ENCODE measurements at places on chromosomes 1 and 21.

GRCh38 chr21:33197496-33197895 lies 32.2 kb upstream of the IFNAR2 start:
- DNase-seq = no peak

DNA sequence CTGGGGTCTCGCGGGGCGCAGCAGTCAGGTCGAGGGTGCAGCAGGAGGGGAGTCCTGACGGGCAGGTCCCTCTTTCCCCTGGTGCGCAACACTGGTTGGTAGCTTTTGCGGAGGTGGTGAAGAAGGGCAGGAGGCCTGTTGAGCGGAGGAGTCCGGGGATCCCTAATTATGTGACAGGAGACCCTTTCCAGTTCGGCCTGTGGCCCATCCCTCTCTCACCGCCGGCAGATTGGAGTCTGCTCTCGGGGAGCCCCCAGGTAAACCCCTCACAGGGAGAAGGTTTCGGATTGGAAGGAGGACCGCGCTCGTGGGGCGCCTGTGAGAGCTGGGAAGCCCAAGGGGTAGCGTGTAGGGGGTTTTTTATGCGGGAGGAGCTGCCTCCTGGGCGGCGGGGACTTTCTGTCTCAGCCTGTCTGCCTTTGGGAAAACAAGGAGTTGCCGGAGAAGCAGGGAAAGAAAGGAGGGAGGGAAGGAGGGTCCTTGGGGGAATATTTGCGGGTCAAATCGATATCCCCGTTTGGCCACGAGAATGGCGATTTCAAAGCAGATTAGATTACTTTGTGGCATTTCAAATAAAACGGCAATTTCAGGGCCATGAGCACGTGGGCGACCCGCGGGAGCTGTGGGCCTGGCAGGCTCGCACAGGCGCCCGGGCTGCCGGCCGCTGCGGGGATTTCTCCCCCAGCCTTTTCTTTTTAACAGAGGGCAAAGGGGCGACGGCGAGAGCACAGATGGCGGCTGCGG lies 9.5 kb downstream of the SIM2 start:
- DNase-seq = no peak

- DNase-seq = no peak
Observed at GRCh38 chr1:200368556-200368955, 41.3 kb downstream of the ZNF281 start.

DNA sequence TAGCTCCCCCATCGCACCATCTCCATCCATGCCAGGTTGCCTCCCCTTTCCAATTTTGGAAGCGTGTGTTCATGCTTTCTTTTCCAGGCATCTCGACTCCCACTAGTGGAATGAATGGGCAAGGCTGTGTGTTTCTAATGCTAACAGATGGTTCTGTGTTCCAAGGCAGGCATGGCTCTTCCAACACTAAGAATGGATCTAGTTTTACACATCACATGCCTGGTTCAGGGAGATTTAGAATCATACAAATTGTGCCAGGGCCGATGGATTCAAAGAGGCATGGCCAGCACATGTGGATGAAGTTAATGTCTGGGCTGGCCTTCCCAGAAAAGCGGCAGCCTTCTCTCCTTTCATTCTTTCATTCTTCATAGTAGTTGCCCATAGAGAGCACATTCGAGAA lies 438.7 kb downstream of the PRDM2 start:
- DNase-seq = no peak

DNA sequence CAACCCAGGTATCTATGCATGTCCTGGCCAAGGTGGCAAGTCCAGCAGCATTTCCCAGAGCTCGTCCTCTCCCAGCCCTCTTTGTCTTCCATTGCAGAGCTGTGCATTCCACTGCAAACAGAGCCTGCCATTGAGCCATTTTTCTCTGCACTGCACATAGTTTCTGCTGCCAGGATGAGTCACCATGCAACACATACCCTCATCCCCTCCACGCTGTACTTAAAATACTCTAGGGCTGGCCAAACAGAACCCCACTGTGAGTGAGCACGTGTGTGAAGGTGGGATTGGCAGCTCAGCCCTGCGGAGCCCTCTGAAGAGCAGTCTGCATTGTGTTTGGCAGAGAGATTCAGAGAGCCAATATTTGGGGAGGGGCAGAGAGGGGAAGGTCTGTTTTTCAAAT lies 3.9 kb upstream of the ATP1B1 start:
- no peak for DNase-seq

DNA sequence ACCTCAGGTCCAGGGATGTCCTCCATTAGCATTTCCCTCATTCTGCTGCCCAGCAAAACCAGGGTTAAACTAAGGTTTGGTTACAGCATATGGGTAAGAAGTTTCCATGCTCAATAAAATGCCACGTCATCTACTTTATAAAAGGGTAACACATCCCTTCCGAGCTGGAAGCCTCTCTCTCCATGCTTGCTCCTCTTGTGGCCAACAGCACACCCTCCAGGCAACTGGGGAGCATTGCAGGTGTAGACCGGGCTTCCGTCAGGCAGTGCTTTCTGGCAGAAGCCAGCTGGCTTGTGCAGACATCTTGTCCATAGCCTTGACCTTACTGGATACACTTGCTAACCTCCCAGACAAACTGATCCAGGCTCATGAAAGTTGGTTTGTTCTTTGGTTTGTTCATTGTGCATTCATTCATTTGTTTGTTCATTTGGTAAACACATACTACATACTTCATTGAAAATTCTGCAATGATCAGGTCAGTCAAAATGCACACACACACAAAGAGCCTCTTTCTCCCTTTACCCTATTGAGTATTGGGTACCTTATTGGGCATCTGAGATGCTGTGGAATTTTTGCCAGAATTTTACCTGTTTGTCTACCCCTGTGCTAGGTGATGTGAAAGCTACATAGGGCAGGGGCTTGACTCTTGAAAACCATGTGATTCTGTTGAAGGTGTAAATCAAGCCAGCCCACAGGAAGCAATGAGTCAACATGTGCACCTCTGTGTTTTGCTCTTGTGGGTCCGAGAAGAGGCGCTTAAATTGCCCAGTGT lies 422.8 kb downstream of the CAMTA1 start:
- DNase-seq = no peak

GRCh38 chr1:241063276-241063675 lies 293.7 kb downstream of the RGS7 start:
- DNase-seq = peak; percentile 77

- no peak for DNase-seq
Observed at GRCh38 chr1:54794451-54795355, 6.4 kb downstream of the TTC22 start.

GRCh38 chr1:230185076-230186001 lies 118.3 kb downstream of the GALNT2 start:
- DNase-seq = no peak

DNA sequence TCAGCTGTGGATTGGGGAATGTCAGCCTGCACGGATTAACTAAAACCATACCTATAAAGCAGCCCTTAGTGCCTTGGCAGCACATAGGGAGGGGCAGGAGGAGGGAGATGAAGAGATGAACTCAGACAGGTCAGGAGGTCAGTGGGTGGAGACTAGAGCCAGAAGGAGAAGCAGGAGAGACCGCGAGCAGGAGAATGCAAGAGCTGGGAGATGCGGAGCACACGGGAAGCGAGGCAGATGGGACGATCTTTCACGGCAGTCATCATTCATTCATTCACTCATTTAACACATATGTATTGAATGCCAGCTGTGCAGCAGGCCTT lies 41.9 kb downstream of the NEK2 start:
- no peak for DNase-seq

GRCh38 chr1:234538930-234539649 lies 60.1 kb upstream of the TARBP1 start:
- DNase-seq = no peak

DNA sequence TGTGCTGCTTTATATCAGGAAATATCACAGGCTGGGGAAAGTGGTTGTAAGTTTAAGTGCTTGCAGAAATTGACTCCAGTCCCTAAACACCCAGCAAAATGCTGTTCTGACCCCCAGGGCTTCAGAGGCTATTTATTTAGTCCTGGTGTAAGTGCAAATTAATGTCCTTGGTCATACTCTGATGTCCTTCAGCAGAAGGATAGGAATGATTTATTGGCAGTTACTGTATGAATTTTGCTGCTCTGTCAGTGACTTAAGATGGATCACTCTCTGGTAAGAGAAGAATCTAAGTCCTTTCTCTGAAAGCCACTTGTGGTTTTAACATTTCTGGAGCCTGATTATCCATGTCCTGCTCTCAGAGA lies 21.9 kb downstream of the FAM20B start:
- no peak for DNase-seq

DNA sequence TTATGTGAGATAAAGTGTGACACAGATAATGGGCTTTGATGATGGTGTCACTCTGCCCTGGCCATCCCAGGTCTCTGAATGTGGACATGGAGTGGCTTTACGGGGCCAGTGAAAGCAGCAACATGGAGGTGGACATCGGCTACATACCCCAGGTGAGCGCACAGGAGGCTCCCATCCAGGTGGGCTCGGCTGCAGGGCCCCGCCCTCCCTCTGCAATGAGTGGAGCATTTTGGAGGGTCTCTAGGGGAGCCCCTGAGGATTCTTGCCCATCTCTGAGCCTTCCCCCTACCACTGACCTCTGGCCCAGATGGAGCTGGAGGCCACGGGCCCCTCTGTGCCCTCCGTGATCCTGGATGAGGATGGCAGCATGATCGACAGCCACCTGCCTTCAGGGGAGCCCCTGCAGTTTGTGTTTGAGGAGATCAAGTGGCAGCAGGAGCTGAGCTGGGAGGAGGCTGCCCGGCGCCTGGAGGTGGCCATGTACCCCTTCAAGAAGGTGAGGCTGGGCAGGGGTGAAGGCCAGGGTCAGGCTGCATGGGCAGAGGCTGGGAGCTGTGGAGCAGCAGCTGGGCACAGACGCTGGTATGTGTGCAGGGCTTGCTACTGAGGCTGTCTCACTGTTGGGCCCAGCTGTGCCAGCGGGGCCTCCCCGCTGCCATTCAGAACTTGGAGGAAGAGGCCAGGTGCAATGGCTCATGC lies 8.2 kb upstream of the MTFR1L start:
- no peak for DNase-seq

- no peak for DNase-seq
Observed at GRCh38 chr1:206023695-206024094, at the start of gene CTSE. Gene CTSE (minus strand): TSS chr1:206023895. CDS start chr1:206023791, 104 bp downstream.

DNA sequence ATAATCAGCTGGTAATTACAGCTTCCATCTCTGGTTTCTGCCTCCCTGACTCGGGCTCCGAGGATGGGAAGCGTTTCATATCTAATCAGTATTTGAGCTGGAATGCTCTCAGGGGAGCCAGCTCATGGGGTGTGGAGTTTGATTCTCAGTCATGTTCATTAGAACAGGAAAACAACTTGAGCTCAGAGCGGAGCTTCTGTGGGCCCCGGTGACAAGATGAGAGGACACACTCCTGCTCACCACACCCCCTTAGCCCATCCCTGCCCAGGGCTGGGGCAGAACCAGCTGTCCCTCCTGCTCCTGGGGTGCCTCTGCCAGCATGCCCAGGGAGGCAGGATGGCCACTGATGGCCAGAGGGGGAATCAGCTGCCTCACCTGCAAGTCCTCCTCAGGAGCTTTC lies 726.0 kb downstream of the PTPRU start:
- DNase-seq = no peak

GRCh38 chr1:101200513-101200912 lies 36.3 kb upstream of the S1PR1 start:
- DNase-seq = no peak

GRCh38 chr1:170213596-170213995 lies 67.8 kb downstream of the NTMT2 start:
- DNase-seq = no peak

DNA sequence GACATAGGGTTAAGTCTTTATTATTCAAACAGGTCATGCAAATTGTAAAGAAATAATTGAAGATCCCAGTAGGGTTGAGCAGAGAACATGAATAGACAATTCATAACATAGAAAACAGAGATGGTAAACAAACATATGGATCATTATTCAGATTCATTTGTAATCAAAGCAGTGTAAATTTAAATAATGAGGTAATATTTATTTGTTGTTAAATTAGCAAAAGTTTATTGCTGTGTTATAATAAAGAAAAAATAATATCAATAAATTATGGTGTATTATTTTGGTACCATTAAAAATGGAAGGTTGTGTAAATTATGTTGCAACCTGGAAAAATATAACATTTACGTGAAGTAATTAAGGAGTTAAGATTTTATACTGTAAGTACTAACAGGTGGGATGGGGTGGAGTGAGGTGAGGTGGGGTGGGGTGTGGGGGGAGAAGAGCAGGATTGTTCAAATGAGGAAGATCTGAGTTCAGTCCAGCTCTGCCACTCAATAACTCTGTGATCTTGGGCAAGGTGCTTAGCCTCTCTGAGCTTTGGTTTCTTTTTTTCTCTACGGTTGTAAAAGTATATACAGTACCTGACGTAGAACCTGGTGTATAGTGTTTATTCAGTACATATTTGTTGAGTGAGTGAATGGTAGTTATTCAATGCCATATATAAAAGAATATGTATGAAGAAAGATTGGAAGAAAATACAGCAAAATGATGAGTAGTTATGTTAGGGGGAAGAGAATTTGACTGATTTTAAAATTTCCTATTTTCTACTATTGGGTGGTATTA lies 140.3 kb upstream of the KIF26B start:
- no peak for DNase-seq

DNA sequence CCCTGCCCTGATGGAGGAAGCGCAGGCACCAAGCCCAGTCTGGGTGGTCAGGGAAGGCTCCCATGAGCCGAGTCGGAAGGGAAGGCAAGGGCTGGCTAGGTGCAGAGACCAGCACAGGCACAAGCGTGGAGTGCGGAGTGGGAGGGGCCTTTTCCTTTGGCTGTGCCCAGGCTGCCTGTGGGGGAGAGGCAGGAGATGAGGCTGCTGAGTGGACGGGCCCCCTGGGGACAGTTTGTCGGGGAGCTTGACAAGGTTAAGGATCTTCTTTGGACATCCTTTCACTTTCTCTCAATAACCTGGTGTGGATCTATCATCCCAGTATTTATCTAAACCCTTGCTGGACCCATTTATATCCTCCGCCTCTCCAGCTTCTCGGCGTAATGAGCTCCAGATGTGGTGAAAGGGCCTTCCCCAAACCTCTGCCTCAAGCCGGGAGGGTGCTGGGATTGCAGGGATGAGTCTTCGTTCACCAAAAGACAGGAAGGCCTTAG lies 42.9 kb downstream of the EPHB2 start:
- DNase-seq = no peak

DNA sequence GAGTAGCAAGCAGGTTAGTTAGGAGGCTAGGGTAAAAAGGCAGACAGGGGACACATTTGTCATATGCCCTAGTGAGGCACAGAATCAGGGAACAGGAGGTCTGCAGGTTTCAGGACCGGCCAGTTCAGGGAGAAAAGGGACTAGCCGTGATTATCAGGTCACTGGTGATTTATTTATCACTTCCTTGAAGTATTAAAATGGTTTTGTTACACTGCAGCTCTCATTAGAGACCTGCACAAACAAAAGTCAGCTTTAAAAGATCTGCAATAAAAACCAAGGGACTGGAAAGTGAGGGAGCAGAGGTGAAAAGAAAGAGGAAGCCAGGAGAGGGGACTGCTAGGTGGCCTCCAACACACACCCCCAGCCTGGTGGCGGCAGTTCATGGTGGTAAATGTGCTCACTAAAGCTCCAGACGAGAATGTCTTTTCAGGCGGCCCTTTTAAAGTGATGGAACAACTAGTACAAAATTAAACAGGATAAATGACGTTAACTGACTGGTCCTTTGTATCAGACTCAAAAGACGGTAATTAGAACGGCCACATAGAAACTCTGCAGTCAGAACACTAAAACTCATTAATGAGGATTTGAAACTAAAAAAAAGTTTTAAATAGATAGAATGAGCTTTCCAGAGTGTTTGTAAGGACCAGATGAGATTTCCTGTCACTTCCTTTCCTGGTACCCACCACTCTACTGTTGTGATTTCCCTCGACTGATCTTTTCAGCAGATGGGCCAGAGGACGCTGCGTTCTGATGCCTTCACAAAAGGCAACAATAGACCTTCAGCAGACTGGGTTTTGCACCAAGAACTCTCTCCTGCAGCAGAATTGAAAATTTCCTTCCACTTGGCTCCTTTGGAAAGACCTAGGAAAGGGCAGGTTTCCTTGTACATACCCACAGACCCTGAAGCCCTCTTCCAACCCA lies 136.8 kb downstream of the NTPCR start:
- no peak for DNase-seq
